ENCODE measurements at places on chromosomes 12 and 14. TPM values are rescaled to one million over a fixed set of nuclear protein-coding genes. Genes with fewer than 3 reads are reported as not detected.

Gene SMIM41
- total RNA-seq, result 15.6 TPM

Gene RNFT2
- 6.8 TPM for total RNA-seq

DNA sequence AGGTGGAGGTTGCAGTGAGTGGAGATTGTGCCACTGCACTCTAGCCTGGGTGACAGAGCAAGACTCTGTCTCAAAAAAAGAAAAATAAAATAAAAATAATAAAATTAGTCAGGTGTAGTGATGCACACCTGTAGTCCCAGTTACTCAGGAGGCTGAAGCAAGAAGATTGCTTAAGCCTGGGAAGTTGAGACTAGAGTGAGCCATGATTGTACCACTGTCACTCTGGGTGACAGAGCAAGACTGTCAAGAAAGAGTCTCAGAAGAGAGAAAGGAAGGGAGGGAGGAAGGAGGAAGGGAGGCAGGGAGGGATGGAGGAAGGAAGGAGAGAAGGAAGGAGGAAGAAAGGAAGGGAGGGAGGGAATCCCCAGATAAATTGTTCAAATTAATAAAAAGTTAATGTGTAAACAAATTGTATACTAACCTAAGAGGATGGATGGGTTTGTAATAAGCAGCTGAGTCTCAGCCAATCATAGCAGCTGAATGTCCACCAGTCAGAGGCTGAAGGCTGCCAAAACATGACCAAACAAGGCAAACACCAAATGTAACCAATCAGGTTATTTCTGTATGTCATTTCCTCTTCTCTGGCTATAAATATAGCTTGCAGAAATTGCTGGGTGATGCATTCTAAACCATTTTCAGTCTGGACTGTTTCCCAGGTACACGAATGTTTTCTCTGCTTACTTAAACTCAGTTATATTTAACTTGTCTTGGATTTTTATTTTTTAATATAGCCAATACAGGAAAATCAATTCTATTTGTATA, 6.1 kb upstream of the CDCA4 start:
- peaks cover under 1% of the 10 kb centered on the region for H3K4me1 ChIP-seq
- H3K27ac ChIP-seq, result no peak overlapping the region
- no peaks in the 10 kb centered on the region for H3K36me3 ChIP-seq

GRCh38 chr14:68373124-68373646, 419.7 kb downstream of the ZFP36L1 start:
- no peak for DNase-seq
- H3K36me3 ChIP-seq, result no peaks in the 10 kb centered on the region
- peaks cover 11% of the 10 kb centered on the region for H3K4me1 ChIP-seq
- no peak overlapping the region for H3K27ac ChIP-seq

GRCh38 chr12:66971816-66972215, 292.9 kb upstream of the GRIP1 start:
- DNase-seq, result no peak
- no peaks in the 10 kb centered on the region for H3K27me3 ChIP-seq
- H3K4me1 ChIP-seq, result no peaks in the 10 kb centered on the region
- H3K4me3 ChIP-seq, result no peak overlapping the region
- no peak overlapping the region for H3K27ac ChIP-seq
- no peaks in the 10 kb centered on the region for H3K36me3 ChIP-seq

GRCh38 chr14:61280526-61281185, 482 bp downstream of the TMEM30B start:
- H3K4me1 ChIP-seq, result peaks cover 5% of the 10 kb centered on the region
- no peaks in the 10 kb centered on the region for H3K36me3 ChIP-seq
- no peaks in the 10 kb centered on the region for H3K27me3 ChIP-seq

DNA sequence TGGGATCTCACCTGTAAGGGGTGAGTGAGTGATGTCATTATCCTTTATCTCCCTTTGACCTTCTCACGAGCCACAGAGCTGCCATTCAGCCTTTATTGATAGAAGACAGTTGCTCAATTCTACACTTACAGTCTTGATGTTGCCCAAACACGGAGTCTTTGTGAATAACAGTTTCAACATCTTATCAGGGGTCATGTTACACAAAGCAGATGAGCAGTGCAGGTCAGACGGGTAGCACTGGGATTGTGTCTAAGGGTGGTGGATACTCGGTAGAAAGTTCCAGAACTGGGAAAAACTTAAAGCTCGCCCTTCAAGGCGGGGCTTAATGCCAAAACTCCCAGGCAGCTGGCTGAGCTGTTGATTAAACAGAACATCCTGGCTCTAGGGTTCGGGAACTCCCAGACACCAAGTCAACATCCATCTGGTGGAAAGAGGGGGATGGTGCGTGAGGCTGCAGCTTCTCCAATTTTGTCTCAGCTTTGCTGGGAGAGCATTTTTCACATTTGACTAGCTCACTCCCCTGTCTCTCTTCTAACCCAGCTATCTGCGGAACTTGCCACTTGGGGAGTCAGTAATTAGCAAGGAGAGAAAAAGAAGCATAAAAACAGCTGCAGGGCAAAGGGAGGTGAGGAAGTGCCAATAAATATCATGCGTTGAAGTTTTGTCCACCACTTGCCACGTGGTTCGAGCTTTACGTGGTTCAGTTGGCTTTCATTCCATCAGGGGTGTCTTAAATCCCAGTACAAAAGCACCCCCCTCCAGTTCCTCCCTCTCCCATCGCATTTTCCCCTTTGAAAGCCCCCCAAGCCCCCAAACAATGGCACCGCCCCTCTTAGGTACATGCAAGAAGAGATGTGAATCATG, 31.0 kb downstream of the FOXN4 start:
- no peak overlapping the region for H3K27ac ChIP-seq
- H3K36me3 ChIP-seq, result no peaks in the 10 kb centered on the region
- H3K27me3 ChIP-seq, result no peaks in the 10 kb centered on the region
- H3K4me1 ChIP-seq, result peaks cover 11% of the 10 kb centered on the region

DNA sequence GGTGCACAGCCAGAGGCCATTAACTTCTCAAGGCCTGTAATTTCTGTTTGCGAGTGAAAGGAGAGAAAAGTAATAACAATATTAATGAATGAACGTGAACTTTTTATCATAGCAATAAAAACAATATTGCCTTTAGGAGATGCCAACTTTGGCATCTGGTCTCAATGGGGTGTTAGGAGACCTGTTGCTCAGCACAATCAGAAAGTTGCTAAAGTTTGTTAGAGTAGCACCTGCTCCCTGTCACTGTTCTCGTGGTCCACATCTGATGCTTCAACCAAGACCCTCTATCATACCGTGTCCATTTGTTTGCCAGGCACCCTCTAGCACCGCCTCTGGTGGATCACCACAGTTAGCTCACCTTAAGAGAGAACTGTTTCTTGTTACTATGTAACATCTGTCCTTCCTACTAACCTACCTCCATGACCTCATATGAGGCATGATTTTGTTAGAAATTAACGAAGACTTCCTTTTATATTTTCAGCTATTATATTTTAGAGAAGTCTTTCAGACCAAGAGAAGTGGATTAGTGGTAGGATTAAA, 12.5 kb upstream of the CLEC4E start:
- H3K4me1 ChIP-seq, result no peaks in the 10 kb centered on the region
- H3K4me3 ChIP-seq, result no peak overlapping the region
- no peaks in the 10 kb centered on the region for H3K36me3 ChIP-seq
- no peaks in the 10 kb centered on the region for H3K27me3 ChIP-seq
- H3K27ac ChIP-seq, result no peak overlapping the region
